ENCODE measurements at places on chromosomes 4 and X.

DNA sequence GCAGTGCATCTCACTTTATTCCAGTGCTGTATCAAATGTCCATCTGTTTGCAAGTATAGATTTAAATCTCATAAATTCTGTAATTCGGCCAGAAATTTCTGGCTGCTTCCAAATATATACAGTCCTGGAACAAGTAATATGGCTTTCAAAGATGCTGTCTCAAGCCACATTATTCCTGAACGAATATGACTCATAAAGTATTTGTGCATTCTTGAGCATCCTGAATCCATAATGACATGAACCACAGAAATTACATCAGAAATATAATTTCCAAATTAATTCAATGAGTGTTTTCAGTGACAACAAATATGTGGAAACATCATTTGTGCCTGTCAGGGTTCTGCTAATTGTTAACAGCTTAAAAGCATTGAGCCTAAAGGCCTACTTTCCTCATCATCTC lies 140.9 kb upstream of the HPGD start:
- DNase-seq, result no peak

GRCh38 chr4:133588306-133588705 lies 439.2 kb downstream of the PCDH10 start:
- no peak for DNase-seq

- DNase-seq, result peak; percentile 77
Measured at GRCh38 chr4:15414551-15415091, 13.2 kb upstream of the C1QTNF7 start.

DNA sequence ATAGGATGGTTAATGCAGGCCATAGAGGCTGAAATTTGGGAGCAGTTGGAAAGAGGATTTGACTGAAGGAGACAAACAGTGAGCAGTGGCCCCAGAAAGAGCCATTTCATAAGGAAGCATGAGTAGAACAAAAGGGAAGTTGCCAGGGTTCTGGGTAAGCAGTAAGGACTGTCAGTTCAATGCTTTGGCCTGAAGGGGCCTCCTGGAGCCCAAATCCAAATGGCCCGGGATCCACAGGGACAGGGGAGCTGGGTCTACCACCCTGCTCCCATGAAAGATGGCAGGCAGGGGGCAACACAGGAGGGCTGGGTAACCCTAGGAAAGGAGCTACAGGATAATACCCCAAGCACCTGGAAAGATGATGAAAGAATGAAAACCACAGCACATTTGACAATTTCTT lies 4.1 kb upstream of the INTS6L start:
- peak; percentile 74 for DNase-seq

- no peak for DNase-seq
Measured at GRCh38 chr4:185830263-185830994, 18.4 kb upstream of the SORBS2 start.

GRCh38 chr4:3375688-3376087 lies 66.1 kb upstream of the HGFAC start:
- no peak for DNase-seq

DNA sequence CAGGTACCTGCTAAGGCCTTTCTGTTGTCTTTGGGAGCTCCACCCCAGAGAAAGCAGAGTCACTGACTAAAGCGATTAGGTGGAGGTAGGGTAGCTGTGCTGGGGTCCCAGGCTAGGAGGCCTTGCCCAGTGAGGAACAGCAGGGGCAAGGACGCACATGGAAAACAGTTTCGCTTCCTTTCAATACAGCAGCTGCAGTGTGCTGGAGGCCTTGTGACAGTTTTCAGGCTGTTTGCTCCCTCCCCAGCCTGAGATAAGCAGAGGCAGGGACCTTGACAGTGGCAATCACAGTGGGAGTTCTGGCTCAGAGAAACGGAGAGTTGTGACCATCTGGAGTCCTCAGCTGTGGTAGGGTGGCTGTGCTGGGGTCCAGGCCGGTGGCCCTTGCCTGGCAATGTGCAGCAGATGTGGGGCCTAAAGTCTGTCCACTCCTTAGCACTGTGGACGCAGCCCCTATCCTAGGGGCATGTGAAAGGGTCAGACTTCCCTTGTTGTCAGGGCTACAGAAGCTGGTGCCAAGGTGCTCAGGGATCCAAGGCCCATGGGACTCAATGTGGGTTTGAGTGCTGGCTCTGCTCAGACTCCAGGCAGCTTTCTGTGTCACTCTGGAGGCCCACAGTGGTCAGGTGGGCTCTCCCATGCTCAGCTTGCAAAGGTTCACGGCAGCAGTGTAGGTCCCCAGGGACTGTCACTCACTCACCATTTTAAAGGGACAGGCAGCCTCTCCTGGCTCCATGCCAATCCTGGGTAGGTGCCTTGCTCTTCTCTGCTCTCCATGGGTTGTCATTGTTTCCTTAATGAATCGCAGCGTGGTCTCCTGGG lies 534.9 kb upstream of the FMR1 start:
- DNase-seq, result peak; percentile 32

DNA sequence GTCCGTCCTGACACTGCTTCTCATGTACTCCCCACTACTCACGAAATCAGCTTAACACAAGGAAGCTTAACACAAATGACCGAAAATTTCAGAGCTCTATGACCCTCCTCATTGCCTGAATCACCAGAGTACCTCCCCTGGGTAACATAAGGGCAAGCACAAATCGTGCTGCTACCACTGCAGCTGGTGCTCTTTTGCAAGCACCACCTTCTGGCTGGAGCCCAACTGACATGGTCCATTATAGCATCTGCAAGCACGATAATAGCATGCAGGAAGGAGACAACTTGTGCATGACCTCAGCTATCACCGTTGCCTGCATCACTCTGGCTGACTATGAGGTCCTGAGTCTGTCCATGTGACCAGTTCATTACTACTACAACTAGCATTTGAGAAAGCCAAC lies 308.0 kb downstream of the TEX13C start:
- no peak for DNase-seq

GRCh38 chr4:98614094-98614493 lies 44.3 kb downstream of the TSPAN5 start:
- DNase-seq, result no peak

DNA sequence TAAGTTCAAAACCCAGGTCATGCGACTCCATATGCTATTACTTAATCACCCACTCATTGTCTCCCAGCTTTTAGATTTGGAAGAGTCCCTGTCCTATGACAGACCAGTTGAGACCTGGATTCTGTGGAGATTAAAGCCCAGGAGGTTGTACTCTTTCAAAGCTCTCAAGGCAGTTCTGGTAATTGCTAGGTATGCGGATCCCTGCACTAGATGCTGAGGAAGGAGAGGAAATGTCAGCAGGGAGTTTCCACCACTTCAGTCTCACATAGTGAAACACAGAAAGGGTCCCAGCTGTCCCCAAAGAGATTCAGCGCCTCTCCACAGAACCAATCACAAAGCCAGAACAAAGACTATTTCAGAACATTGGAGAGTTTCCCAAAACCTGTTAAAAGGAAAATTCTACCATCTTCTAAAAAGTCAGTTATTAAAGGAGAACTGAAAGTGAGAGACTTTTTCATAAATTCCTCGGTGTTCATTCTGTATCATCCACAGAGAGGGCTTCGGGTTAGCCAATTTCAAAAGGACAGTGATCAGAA lies 53.4 kb downstream of the IRF2 start:
- peak; percentile 71 for DNase-seq

DNA sequence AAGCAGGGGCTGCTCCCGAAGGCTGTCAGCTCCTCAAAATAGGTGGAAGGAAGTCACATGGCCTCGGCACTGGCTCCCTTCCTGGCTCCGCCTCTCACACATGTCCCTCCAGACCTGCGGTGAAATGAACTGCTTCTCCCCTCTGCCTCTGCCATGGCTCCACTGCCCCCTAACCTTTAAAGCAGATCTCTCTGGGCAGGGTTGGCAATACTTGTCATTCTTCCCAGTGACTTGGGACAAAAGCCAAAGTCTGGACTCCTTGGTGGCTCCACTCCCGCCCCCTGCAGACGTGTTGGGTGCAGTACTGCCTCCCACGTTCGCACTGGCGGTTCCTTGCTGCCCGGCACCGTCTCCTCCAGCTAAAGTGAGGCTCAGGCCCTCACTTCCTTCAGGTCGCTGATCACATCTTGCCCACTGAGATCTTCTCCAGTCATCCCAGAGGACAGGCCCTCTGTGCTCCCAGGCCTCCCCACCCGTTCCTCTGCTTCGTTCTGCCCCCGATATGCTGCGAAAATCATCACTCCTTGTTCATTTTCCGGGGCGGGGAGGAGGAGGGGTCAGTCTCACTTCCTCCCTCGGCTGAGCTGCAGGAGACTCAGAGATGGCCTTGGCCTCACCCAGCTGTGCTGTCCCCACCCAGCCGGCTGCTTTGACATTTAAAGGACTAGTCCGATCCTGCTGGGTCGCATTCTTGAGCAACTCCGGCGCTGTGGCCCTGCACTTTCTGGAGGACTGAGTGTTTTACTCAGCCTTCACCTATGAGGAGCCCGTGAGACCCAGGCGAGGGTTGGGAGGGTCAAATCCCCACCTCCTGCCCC lies 97.4 kb downstream of the PHKA2 start:
- peak; percentile 84 for DNase-seq

DNA sequence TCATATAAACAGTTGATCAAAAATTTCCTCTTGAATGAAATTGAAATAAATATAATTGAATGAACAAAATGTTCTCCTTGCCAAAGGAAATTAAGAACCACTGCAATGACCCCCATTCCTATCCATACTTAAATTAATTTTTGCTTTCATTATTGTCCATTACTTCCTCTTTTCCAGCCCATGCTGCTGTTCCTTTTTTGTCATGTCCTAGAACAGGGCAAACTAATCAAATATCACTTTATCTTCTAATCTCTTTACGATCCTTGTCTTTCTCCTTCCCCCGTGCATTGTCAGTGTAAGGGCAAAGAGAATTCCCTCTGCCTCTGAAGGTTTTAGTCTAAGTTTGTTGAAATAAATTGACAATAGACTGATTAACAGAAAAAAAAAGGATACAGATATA lies 203.0 kb downstream of the CENPC start:
- DNase-seq, result no peak

DNA sequence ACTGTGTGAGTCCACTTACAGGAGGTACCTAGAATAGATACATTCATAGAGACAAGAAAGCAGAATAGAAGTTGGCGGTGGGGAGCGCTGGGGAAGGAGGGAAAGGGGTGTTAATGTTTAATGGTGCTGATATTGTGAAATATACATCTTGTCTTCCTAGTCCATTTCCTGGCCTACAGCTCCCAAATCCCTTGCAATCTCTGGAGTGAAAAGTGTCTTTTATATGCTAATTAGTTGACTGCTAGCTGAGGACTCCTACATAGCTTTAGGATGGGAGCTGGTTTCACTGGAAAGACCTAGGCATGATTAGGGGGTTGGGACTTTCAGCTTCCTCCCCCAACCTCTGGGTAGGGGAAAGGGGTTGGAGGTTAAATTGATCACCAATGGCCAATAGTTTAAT lies 36.0 kb downstream of the FUNDC1 start:
- DNase-seq, result no peak

DNA sequence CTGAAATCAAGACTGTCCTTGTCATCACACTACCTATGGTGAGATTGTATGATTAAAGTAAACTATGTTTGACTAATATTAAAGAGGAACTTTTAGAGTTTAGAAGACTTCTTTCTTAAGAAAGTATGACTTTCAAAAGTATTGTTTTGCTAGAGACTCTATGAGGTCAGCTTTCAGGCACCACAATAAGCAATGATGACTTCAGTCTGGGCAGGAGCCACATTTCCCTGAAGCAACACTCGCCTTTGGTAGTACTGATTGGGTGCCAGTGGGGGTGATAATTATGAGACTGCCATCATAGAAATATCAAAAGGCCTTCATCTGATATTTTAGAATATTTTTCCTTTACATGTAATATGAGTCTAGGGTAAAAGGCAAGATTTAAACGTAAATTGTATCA lies 212.6 kb downstream of the DTHD1 start:
- DNase-seq, result no peak

DNA sequence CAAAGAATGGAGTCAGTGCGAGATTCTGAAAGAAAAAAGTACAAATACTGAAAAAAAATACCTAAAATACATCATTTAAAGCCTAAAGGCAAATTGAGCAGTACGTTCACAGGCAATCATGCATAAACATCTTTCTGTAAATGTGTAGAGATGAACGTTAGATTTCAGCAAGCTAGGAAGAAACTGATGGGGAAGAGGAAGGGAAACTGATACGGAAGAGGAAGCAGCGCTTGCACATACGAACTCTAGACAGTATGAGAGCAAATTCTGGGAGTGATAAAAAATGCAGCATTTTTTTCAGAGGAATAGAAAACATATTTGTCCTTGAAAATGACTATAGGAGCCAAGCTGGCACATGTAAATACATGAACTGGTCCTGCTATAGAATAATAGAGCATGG lies 9.4 kb downstream of the ANKRD50 start:
- DNase-seq, result peak; percentile 80

GRCh38 chr4:184575306-184575705 lies 73.9 kb downstream of the CASP3 start:
- no peak for DNase-seq

DNA sequence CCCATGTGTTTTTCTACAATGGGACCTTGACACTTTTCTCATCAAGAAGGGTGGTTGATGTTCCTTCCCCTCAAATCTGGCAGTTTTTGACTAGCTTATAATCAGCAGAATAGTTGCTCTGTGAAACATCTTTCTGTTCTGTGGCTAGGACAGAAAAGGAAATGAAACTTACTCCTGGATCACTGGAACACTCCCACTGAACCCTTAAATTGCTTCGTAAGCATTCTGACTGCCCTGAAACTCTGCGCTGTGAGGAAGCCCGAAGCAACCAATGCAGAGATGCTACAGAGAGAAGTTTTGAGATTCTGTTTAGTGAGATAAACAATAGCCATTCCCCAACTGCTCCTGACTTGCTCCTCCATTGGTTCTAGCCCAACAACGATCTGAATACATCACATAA lies 602.2 kb downstream of the CENPC start:
- peak; percentile 81 for DNase-seq

DNA sequence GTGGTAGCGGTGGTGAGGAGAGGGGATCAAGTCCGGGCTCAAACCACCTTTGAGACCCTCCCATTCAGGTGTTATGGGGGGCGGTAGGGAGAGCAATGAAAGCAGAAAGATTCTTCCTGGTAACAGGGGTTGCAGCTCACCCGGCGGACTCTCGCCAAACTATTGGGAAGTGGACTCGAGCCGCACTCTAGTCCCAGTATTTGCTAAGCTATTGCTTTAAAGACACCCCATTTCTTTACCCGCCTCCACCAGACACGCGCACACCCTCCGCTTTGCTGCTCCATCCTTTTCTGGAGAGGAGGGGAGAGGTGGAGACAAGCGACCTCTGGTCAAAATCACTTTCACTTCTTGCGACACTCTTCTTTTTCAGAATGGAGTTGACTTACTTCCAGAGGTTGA lies 625 bp upstream of the GABRA4 start:
- DNase-seq, result no peak

- DNase-seq, result no peak
Measured at GRCh38 chr4:38674258-38675144, 10.5 kb downstream of the KLF3 start.

- no peak for DNase-seq
Measured at GRCh38 chr4:34432706-34433105, 1811.6 kb downstream of the ARAP2 start.

DNA sequence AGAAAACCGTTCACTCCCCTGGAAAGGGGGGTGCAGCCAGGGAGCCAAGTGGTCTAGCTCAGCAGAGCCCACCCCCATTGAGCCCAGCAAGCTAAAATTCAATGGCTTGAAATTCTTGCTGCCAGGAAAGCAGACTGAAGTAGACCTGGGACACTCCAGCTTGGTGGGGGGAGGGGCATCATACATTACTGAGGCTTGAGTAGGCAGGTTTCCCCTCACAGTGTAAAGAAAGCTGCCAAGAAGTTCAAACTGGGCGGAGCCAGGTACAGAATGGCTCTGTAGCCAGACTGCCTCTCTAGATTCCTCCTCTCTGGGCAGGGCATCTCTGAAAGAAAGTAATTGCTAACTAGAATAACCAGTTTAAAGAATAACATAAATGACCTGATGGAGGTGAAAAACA lies 372.3 kb upstream of the F9 start:
- DNase-seq, result no peak

Data from MV-4-11 (cell line).